ENCODE measurements at places on chromosomes 4 and X.

GRCh38 chrX:25020905-25021449 is 5.2 kb upstream of the ARX start:
- DNase-seq: peak; percentile 24

- no peak for DNase-seq
These were observed 41.9 kb upstream of the APLN start for GRCh38 chrX:129696463-129697155.

GRCh38 chr4:188444500-188444899 is 305.3 kb downstream of the TRIML1 start:
- DNase-seq: no peak

DNA sequence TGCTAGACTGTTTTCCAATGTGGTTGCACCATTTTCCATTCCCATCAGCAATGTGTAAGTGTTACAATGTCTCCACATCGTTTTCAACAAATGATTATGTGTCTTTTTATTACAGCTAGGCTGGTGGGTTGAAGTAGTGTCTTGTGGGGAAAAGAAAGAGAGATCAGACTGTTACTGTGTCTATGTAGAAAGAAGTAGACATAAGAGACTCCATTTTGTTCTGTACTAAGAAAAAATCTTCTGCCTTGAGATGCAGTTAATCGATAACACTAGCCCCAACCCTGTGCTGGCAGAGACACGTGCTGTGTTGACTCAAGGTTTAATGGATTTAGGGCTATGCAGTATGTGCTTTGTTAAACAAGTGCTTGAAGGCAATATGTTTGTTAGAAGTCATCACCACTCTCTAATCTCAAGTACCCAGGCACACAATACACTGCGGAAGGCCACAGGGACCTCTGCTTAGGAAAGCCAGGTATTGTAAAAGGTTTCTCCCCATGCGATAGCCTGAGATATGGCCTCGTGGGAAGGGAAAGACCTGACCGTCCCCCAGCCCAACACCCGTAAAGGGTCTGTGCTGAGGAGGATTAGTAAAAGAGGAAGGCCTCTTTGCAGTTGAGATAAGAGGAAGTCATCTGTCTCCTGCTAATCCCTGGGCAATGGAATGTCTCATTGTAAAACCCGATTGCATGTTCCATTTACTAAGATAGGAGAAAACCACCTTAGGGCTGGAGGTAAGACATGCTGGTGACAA is 23.0 kb upstream of the UGT2B15 start:
- DNase-seq: no peak

DNA sequence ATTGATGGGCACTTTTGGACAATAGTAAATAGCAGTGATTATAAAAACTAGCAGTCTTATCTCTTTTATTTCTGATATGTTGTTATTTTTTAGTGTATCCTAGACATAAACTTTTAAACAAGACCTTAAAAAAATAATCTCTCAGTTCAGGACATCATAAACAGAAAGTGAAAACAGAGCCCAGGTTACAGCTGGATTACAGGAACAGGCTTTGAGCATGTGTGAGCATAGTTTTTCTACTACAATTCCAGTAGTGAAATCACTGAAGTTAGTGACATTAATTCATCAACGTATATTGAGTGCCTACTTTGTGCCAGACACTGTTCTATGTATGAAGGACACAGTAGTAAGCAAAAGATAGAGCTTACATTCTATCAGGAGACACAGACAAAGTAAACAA is 16.9 kb downstream of the TRIM75 start:
- DNase-seq: no peak

DNA sequence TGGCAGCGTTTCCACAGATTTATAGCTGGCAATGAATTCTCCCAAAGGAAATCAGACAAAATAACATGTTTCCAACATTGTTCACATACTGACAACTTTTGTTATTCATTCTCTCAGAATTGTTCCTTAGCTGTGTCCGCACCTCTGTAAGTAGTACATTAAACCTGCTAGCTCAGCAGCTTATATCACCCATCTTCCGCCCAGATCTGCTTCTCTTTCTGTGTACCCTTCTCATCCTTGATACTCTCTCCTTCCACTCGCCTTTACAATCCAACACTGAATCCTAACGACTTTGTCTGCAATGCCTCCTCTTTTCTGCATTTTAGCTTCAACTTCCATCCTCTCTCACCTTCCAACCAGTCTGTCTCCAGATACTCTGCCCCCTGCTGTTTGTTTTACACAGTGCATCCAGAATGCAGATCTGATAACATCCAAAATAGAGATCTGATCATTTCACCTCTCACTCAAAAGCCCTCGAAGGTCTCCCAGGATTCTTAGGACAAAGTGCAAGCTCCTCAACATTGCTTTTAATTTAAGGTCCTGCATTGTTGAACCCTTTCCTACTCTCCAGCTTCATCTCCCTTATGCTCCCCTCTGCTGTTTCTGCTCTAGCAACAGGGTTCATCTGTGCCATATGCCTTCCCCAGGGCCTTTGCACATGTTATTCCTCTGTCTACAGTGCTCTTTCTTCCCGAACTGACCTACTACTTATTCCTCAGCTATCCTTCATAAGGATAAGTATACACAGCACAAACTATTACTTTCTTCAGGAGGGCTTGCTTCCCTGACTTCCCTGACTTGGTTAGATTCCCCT is 67.3 kb upstream of the VBP1 start:
- peak; percentile 12 for DNase-seq

- DNase-seq: no peak
These were observed 11.2 kb downstream of the EPGN start for GRCh38 chr4:74319470-74319869.

DNA sequence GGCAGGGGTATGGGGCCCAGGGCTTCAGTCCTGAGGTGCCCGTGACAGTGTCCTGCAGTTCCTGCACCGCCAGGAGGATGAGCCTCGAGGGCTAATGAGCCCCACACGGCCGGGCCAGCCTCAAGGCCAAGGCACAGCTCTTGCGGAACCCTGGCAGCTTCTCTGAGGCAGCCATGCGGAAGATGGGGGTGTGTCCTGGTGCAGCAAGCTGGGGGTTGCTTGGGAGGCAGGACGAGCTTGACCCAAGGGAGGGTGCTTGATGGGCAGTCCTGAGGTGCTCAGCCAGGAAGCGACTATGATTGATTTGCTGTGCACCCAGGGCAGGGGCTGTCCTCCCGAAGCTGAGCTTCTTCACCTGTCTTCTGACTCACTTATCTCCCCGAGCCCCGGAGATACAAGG is 9.1 kb upstream of the FGFR3 start:
- DNase-seq: no peak

- no peak for DNase-seq
These were observed 89.4 kb upstream of the AFAP1 start for GRCh38 chr4:8028884-8029568.

- no peak for DNase-seq
These were observed 34.4 kb upstream of the EFNB1 start for GRCh38 chrX:68794461-68794860.

GRCh38 chrX:79330022-79330421 is 37.1 kb downstream of the ITM2A start:
- DNase-seq: no peak

GRCh38 chr4:48127231-48127630 is 6.8 kb downstream of the TXK start:
- no peak for DNase-seq

DNA sequence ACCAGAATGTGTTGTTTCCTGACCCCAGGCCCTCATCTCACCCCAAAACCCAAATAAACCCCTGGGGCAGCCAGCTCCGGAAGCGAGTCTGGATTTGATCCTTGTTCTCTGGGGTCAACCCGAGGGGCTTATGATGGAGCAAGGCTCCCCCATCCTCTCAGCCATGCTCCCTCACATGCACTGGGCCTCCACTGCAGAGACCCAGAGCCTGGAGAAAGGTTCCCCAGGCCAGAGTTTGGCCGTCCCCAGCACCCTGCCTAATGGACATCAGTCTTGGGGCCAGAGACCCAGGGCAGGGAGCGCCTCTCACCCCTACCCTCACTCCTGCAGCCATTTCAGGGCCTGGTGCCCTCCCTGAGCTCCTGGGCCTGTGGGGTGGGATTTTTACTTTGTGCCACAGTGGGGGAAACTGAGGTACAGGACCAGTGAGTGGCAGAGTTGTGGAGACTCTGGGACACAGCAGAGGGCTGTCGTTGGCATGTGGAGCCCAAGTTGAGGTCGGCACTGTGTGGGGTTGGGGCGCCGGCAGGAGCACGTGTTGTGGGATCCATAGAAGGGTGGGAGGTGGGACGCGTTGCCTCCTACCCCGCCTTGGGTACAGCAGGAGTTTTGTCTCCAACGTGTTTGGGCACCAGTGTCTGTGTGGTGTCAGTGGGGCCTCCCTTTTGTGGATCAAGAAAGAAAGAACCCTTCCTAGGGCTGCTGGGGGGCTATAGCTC is 3.6 kb downstream of the FGFR3 start:
- DNase-seq: no peak

- DNase-seq: no peak
These were observed 18.9 kb downstream of the ADD1 start for GRCh38 chr4:2862528-2862927.

- DNase-seq: peak; percentile 28
These were observed at the start of gene FAM114A1 for GRCh38 chr4:38867478-38868058. TSS of gene FAM114A1 (plus strand) at chr4:38867806. CDS start at chr4:38878079, 10,273 bp downstream.

- no peak for DNase-seq
These were observed 158.6 kb downstream of the TET2 start for GRCh38 chr4:105305019-105305836.

All from SK-N-DZ (cell line).